NCI-H1417 treated with DMSO at 0.1 percent for 48 hours (cell line): ENCODE measurements at places on chromosomes 7 and 10.

DNA sequence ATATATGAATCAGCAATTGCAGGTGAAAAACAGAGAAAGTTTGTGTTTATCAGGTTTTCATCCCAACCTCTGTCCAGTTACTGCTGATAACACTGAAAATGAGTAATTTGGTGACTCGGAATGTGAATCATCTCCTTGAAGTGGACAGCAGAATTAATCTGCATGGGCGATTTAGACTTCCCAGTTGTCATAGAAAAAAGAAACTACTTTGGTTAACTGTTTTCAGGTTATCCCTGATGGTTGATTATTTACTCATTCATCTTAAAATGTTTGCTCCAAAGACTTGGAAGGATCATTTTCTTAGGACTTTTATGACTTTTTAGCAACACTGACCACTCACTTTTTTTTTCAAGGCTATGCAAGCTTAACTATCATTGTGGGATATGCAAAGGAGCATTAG lies 504.1 kb upstream of the ANKRD30A start:
- DNase-seq: no peak

DNA sequence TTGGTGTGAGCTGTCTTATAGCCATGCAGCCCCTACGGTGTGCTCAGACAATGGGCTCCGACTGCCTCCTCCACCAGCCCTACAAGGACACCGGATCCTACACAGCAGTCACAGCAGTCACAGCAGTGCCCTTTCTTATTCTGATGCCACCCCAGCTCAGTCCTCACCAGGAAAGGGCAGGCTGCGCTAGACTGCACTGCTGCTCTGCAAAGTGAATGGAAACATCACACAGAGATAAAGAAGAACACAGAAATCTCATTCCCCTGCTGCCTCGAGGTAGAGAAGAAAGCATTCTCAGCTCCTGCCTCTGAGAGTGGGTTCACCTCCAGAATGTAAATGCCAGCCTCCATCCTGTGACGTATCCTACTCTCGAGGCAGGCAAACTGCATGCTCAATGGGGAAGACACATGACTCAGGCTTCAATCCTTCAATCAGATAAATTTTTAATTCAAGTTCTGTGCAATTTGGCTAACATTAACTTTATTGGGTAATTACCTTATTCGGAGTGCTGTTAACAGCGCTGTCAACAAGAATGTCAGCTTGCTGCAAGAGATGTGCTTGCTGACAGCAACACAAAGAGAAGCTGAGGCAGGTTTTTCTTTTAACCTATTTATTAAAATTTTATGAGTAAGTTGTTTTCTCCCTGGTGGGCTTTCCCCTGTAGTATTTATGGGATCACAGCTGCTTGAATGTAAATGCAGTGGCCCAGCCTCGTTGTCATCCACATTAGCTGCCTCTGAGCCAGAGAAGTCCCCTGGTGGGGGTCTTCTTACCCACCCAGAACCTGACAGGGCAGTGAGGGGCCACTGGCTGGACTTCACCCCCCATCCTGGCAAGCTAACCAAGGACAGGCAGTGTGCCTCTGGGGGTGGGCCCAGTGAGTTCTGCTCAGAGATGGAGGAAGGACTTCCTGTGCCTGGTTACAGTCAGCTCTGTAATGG lies 241.3 kb upstream of the KMT2E start:
- no peak for DNase-seq

DNA sequence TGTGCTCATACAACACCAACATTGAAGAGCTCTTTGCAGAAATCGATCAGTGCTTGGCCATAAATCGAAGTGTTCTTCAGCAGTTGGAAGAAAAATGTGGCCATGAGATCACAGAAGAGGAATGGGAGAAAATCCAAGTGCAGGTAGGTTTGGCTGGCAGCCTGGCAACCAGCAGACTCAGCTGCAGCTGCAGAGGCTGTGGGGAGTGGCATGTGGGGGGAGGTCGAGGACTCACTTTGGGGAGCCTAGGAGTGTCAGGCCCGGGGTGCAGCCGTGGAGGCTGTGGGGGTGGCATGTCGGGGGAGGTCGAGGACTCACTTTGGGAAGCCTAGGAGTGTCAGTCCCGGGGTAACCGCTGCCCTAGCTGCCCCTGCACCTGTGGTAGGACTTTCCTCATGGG lies 35.1 kb downstream of the RNF32 start:
- no peak for DNase-seq

DNA sequence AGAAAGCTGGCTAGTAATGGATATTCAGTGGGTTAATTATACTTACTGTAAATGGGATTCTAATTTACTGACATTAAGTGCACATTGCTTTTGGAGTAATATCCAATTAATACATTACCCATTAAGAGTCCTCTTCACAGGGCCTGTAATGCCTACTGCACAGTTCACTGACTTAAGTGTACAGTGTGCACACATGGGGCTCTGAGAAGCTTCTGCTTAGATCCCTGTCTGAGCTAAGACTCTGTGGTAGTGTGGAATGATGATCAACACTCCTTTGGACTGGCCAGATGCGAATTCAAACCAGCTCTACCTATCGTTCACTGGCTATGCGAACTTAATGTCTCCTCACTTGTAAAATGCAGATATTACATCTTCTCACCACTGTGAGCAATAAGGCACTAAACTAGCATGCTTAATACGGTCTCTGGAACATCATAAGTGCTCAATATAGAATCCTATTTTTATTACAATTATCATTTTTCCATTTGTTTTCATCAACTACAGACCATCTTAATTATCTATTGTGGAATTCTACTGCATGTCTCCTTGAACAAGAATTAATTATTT lies 53.8 kb upstream of the SEC61G start:
- DNase-seq: no peak

GRCh38 chr7:33129806-33130153 lies 416 bp downstream of the BBS9 start:
- no peak for DNase-seq

DNA sequence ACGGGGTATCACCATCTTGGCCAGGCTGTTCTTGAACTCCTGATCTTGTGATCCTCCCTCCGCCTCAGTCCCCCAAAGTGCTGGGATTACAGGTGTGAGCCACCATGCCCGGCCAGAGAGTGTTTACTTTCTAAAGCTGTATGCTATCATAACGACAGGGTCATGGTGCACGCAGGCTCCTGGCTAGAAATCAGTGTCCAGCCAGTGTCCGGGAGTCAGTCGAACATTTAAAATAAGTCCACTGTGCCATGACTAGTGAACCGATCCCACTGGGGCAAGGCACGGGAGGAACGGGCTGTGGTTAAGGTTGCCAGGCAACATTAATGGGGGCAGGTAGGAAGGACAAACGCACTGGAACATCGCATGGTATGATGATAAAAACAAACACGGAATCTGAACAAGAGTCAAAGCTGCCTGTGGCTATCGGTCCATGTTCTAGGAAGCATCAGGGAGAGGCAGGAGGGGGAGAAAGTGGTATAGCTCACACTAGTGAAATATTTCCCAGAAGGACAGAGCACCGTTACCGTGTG lies 89.0 kb upstream of the SEPHS1 start:
- no peak for DNase-seq

GRCh38 chr7:16367115-16367514 lies 54.2 kb downstream of the CRPPA start:
- DNase-seq: no peak
